Fibroblast of gingiva (primary cell): ENCODE measurements at places on chromosomes 1 and 21.

DNA sequence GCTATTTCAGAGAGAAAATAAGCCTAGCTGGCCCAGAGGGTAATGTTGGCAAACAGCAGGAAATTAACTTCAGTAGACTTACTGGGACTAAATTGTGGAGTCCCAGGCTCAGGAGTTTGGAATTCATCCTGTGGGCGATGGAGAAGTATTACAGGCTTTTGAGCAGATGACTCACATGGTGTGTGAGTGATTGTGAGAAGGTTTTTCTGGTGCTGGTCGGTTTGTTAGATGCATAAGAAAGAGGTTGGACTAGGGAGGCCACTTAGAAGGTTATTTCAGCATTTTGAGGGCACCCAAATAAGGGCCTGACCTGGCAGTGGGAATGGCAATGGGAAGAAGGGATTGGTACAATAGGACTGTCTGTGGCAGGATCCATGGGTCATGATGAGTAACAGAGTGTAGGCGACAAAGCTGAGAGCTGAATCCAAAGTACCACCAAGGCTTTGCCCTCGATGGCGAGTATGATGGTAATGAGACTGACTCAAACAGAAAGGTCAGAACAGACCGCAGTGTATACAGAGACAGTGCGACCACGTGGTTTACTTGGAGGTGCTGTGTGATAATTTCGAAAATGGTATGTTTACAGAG, 69.2 kb upstream of the KIF26B start:
- DNase-seq: peak; percentile 72

- no peak for DNase-seq
Observed at GRCh38 chr1:86345042-86345441, 51.1 kb downstream of the ODF2L start.

DNA sequence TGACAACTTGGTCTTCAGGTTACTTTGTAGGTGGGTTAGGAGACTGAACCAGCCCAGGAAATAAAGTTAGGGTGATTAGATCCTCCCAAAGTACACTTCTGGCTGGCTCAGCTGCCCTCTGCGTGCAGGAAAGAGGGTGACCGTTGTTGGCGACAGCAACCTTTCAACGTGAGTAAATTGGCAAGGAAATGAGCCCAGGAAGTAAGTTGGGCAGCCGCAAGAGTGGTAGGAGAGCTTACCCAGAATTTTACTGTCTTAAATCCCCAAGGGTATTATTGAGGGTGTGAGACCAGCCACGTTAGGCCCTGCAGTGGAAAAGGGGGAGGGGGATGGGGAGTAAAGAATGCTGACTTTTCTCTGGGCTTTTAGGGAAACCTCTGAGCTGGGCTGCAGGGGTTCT, 1.6 kb downstream of the TENT5C start:
- no peak for DNase-seq

GRCh38 chr1:199937661-199938060, 89.8 kb upstream of the NR5A2 start:
- no peak for DNase-seq

DNA sequence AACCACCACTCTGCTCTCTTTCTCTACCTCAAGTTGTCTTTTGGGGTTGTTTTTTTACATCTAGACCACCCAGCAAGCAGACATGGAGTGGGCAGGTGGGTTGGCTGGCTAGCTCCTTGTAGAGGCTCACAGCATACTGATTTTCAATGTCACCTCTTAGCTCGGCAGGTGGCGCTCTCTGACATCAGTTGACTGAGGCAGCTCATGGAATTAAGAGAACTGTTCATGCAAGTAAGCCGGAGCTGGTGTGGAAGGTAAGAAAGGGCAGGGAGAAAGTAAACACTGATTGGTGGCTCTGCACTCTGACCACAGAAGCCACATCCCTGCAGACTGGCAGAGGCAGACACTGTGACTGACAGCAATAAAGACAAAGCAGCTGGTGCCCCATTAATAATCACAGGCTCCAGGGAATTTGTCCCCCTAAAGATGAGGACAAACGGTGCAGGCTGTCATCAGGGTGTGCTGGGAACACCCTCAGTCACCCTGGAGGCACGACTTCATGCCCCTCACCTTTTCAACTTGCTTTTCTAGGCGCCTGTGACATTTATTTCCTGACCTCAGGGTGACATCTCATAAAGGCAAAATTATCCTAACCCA, 226.8 kb downstream of the LMX1A start:
- no peak for DNase-seq

GRCh38 chr1:46983830-46984586, 39.5 kb upstream of the CYP4X1 start:
- no peak for DNase-seq

- no peak for DNase-seq
Observed at GRCh38 chr1:168234846-168235547, 9.2 kb downstream of the SFT2D2 start.

DNA sequence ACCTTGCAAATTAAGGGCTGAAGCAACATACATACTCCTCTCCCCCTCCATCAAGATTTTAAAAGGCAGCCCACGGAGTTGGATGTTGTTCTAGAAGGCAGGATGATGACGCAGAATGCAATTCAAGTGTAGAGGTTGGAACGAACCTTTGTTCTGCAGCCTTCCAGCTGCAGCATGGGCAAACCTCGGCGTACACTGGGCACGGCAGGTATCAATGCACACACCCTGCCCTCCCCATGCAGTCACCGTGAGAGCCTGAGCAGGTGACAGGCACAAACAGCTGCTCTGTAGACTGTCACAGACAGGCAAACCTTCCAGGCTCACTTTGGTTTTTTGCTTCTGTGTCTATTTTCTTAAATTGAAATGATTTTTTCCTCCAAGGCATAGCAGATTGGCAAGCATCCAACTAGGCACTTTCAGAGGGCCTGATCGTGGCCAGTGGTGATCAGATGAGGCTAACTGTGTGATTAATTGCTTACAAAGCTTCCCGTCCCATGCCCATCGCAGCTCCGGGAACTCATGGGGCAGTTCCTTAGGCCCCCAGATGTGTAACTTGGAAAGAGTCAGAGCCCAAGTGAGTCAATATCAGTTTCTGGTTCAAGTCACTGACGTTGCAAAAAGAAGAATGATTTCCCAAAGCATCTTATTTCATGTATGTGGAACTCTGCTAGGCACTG, 82.3 kb downstream of the ITPKB start:
- DNase-seq: peak; percentile 95

GRCh38 chr1:222852326-222852725, 37.5 kb downstream of the DISP1 start:
- no peak for DNase-seq

GRCh38 chr1:5645929-5646328, 346.3 kb downstream of the NPHP4 start:
- DNase-seq: no peak

- peak; percentile 88 for DNase-seq
Observed at GRCh38 chr1:212218911-212219310, 66.3 kb upstream of the PPP2R5A start.

- no peak for DNase-seq
Observed at GRCh38 chr21:36647279-36648093, 51.4 kb upstream of the SIM2 start.

- DNase-seq: no peak
Observed at GRCh38 chr1:42002220-42002619, 83.5 kb upstream of the HIVEP3 start.

DNA sequence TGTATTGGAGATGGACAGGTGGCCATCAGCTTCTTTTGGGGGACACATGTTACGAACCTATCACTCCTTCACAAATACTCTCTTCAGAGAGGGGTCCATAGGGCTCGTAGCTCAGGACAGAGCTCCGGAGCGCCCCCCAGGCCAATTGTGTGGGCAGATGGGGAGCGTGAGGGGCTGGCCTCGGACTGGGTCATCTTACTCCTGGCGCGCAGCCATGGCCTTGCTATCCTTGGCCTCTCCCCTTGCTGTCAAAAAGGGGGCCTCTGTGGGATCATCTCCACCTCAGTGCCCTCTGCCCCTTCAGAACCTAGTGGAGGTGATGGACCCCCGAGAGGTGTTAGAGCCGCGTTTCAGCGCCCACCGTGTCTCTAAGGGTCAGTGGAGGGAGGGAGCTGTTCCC, 35.0 kb downstream of the ATP5PO start:
- no peak for DNase-seq

- no peak for DNase-seq
Observed at GRCh38 chr1:108823632-108824031, 33.3 kb downstream of the AKNAD1 start.

DNA sequence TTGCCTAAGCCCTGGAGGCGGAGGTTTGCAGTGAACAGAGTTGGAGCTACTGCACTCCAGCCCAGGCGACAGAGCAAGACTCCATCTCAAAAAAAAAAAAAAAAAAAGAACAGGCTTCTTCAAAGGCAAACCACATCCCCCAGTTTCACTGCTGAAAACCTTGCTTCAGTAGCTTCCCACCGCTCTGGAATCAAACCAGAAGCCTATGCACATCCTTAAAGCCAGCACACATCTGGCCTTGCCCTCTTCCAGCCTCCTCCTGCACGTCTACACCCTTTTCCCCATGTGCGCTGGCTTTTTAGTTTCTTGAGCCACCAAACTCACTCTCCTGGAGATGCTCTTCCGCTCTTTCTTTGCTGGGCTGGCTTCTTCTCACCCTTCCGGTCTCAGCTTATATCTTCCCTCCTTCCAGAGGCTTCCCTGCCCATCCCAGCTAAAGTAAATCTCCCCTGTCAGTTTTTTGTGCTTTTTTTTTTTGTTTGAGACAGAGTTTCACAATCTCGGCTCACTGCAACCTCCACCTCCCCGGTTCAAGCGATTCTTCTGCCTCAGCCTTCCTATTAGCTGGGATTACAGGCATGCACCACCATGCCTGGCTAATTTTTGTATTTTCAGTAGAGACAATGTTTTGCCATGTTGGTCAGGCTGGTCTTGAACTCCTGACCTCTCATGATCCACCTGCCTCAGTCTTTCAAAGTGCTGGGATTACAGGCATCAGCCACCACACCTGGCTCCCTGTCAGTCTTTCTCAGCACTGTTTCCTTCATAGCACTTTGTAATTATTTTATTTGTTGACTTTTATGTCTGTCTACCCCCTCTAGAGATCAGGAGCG, 42.0 kb upstream of the ID3 start:
- no peak for DNase-seq

DNA sequence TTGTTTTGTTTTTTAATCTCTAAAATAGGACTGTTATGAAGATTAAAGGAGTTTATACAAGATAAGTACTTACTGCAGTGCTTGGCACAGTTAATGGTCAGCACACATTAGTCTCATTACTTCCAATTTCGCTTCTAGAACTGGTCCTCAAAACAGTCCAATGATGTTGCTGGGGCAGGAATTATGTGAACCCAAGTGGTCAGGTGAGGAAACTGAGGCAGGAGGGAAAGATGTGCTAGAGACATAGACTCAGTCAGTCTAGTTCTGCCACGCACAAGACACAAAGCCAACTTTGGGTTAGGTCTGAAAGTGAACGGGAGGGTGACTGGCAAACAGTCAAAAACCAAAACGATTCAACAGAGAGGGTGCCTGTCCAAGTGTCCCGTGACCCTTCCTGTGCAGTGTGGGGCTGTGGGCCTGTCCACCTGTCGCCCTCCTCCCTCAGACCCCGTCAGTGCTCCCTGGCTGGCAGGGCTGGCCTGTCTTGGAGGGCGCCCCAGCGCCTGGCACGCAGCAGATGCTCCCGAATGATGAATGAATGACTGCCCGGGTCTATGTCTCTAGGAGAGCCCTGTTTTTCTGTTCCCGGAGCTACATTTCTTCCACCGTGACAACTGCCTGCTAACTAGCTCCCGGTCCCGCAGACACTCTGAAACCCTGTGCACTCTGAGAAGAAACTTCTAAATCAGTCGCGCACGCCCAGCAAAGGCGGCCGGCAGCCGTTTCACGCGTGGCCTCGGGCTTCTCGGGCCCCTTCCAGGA, 2.4 kb downstream of the LRP8 start:
- DNase-seq: no peak

DNA sequence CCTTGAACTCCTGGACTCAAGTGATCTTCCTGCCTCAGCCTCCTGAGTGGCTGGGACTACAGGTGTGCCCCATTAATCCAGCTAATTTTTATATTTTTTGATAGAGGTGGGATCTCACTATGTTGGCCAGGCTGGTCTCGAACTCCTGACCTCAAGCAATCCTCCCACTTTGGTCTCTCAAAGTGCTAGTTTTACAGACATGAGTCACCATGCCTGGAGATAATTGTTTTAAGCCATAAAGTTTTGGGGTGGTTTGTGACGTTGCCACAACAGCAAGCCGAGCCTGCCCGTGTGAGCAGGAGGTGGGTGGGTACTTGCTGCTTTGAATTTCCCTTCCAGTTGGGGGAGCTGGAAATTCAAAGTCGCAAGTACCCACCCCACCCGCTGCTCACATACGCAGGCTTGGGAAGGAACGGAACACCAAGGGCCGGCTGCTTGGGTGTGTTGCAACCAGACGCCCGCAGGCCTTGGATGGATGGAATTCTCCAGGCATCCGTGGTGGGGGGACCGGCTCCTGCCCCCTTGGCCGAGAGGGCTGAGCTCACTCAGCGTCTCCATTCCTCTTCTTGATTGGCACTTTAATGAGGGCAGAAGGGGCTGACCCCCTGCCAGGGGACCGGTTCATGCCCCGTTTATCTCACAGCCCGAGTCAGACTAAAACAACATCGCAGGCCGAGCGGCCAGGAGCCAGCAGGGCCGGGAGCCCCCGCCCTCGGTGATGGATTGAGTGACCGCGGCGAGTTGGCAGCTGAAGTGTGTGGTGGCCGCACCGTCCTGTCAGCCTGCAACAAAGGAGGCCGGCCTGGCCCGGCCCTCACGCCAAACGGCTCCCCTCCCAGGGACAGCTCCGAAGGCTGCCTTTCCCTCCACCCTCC, 78.1 kb downstream of the DHRS3 start:
- peak; percentile 94 for DNase-seq

GRCh38 chr1:187911820-187912219, 1083.1 kb downstream of the PLA2G4A start:
- no peak for DNase-seq

DNA sequence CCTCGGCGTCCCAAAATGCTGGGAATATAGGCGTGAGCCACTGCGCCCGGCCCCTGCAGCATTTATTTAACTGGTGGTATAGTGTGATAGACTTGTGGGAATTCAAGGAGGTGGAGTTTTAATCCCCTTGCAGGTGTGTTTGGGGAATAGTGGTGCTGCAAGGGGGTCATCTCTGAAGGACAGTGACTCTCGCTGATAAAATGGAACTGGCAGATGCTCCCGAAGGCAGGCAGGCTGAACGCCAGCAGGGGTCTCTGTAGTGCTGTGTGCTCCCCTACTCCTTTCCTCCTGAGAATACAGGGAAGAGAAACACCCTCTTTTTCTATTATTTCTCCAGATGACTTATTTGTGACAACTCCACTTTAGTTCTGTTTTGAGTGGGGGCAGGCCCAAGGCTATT, 4.0 kb downstream of the OSCP1 start:
- DNase-seq: no peak

DNA sequence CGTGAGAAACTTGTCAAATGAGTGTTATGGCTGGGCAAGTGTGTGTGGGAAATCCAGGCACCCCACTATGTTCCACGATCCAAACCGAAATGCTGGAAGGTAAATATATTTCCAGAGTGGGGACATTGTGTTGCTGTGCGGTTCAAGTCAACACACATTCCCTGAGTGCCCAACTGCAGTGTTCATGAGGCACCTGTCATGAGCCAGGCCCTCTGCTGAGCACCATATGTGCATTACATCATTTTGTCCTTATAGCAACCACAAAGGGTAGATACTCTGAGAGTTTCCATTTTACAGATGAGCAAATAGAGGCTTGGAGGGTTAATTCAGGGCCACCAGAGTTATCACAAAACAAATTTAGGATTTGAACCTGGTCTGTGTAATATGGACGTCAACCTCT, 59.9 kb upstream of the SOD1 start:
- DNase-seq: no peak

GRCh38 chr1:14952626-14953314, 200.8 kb upstream of the TMEM51 start:
- DNase-seq: no peak

- no peak for DNase-seq
Observed at GRCh38 chr1:48028218-48029069, 31.3 kb upstream of the TRABD2B start.
